ENCODE measurements at places on chromosomes 3 and 15.
A peak's percentile ranks its signal among the peaks of the same experiment; 100 is the strongest.

DNA sequence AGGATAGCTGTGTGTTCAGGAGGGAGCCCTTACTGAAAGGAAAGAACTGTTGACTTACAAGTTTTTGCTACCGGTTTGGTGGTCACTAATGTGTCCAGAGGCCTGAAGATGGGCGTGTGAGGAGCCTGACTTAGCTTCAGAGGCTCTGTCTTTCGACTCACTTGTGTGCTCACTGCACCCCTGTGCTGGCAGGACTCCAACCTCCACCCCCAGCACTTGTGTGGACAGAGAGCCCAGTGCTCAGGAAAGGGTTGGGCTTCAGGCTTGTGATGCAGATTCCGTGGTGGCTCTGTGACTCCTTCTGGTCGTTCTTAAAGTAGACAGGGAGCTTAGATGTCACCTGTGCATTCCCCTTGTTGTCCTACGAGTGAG is 100.9 kb downstream of the PGPEP1L start:
- DNase-seq: no peak

- no peak for DNase-seq
Measured at GRCh38 chr3:128293930-128294329, 140.6 kb downstream of the EEFSEC start.

- DNase-seq: no peak
Measured at GRCh38 chr3:102174312-102174712, 260.5 kb upstream of the ZPLD1 start.

GRCh38 chr3:193872265-193872753 is 263.6 kb upstream of the HES1 start:
- DNase-seq: no peak

DNA sequence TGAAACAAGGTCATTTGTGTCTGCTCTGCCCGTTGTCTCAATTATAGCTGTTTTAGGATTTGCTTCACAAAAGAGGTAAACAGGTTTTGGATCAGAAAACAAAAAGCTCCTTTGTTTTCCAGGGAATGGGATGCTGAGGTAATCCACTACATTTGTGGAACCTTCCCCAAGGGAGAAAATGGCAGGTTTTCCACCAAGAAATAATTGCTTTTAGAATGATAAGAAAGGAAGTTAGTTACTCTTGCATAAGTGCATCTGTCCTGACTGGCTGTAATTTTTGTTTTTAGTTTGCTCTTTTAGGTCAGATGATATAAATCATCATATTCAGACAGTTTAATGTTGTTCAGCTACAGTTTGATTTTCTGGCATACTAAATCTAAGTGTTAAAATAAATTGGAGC is 198.5 kb upstream of the COL8A1 start:
- DNase-seq: no peak

- no peak for DNase-seq
Measured at GRCh38 chr3:39176025-39176714, 16.2 kb downstream of the XIRP1 start.

GRCh38 chr15:74798388-74799254 is 14.0 kb upstream of the LMAN1L start:
- DNase-seq: no peak

DNA sequence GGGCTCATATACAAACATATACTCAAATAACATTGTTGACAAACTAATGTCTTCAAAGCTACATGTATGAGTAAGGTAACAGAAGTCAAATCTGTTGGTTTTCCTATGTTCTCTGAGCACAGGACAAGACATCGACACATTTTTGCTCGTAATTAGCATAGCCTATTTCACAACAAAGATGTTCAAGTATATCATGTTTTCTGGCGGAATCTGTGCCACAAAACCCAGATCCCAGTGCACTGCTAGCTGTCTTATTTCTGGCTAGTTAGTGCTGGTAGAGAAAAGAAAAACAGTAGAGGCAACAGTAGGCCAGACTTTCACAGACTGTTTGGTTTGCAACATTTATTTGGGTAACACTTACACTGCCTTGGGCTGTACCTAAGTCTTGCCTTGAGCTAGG is 51.2 kb downstream of the RUBCN start:
- no peak for DNase-seq

- no peak for DNase-seq
Measured at GRCh38 chr3:71485896-71486295, 97.6 kb downstream of the FOXP1 start.

DNA sequence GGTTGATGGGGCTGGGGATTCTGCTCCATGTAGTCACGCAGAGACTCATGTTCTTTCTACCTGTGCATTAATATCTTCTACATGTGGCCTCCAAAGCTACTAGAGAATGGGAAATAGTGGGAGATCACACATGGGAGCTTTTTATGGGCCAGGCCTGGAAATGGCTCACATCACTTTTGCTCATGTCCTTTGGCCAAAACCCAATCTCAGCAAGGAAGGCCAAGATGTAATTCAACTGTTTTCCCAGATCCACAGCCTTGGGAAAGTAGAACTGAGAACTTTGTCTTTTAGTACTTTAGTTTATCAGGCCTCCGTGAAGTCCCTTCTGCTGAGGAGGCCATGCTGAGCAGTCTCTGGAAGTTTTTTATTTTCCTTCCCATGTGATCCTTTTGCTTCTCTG is 73.2 kb upstream of the SLC4A7 start:
- DNase-seq: no peak

GRCh38 chr15:94057305-94057704 is 174.1 kb upstream of the MCTP2 start:
- no peak for DNase-seq

DNA sequence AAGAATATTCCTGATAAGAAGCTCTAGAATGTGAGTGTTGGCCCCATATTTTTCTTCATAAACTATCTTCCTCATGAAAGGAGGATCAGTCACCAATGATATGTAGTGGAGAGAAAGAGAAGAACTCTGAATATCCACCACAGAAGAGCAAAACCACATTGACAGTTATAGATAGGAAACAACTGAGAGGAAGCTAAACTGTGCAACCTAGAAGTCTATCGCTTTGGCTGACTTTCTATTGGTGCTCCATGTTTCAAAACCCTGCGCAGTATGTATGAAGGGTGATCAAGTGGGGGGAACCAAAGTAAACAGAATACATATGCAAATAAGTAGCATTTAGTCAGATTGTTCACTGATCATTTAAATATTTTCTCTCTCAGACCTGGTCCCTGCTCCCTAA is 41.0 kb upstream of the ZNF280D start:
- no peak for DNase-seq

DNA sequence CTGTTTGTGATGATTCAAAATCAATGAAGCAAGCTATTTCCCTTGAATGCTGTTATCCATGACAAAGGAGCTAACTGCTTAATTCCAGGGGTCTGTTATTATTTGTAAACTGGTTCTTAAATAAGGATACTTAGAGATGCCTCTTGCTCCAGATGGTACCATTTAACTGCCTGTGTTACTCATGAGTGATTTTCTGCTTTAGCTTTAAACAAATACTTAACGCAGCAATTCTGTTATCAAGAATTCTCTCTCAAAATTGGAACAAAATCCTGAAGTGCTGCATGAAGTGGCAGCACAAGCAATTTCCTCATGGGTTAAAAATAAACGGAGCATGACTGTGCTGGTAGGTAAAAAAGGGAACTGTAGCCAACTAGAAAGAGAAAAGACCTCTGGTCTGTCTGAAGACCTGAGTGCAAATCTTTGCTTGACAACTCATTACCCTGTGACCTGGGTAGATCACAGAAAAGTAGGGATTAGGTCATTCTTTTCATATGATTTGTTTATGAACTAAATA is 62.5 kb upstream of the GBE1 start:
- peak; percentile 9 for DNase-seq

GRCh38 chr15:48076454-48076853 is 44.3 kb upstream of the SLC24A5 start:
- no peak for DNase-seq

DNA sequence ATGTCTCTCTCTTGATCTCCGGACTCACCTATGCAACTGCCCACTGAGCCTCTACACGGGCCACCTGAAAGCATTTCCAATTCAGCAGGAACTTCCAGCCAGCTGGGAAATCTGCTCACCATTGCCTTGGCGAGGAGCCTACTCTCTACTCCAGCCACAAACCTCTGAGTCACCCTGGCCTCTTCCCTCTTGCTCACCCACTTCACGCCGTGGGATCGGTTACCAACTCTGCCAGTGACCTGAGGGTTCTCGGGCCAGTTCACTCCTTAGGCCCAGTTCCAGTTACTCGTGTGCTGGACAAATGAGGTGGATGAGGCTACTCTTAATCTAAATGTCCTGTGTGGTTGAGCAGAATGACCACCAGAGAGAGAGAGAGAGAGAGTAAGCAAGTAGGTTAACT is 70.1 kb downstream of the CEMIP start:
- no peak for DNase-seq

DNA sequence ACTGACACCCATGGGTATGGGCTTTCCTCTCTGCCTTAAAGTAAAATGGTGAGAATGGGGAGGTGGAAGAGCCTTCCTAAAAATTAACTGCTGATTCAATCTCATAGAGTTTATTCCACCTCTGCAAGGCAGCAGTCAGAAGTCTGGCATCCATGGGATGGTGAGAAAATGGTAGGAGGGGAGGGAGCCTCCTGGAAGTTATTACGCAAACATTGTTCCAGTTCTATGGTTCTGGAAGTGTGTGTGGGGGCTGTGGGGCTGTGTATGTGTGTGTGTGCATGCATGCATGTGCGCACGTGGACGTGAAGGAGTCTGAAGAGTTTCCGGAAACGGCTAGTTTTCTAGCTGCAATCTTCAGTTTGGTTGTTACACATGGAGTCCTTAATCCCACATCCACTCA is 177.6 kb downstream of the KCNAB1 start:
- DNase-seq: no peak

- DNase-seq: no peak
Measured at GRCh38 chr15:74461847-74462511, 1.0 kb upstream of the UBL7 start.

GRCh38 chr3:183911087-183911486 is 26.4 kb upstream of the PARL start:
- no peak for DNase-seq

- DNase-seq: no peak
Measured at GRCh38 chr3:119723022-119723421, 20.2 kb downstream of the CFAP91 start.

GRCh38 chr3:183123891-183124290 is 24.6 kb upstream of the MCCC1 start:
- no peak for DNase-seq

DNA sequence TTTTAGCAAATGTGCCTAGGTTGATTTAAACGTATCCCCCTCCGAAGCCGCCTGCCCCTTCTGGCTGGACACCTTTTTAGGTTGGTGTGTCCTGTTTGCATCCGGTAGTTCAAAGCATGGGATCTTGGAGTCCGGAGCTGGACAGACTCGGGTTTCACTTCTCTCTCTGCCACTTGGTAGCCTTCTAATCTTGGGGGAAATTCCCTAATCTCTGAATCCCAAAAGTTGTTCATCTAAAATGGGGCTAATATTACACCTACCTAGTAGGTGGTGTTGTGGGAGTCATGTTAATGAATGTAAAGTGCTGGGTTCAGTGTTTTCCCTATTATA is 760 bp downstream of the FANCI start:
- DNase-seq: no peak

DNA sequence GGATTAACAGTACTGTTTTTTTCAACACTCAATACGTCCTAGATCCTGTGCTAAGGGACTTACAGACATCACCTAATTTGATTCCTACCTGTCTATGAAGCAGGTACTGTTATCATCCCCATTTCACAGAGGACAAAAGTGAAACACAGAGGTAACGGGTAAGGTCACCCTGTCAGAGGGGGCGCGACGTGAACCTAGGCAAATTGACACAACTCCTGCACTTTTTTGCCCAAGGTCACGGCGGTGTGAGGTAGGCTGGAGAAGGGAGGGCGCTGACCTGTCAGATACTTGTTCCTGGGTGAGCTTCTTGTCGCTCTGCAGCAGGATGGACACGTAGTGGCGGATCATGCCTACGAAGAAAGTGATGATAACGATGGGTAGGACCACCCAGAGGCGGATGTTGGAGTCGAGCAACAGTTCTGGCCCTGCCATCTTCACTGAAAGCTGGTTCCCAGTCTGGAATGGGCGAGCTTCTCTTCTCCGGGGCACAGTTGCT is 363 bp downstream of the EMC3 start:
- no peak for DNase-seq

- DNase-seq: no peak
Measured at GRCh38 chr15:63107895-63108546, 13.6 kb upstream of the LACTB start.

DNA sequence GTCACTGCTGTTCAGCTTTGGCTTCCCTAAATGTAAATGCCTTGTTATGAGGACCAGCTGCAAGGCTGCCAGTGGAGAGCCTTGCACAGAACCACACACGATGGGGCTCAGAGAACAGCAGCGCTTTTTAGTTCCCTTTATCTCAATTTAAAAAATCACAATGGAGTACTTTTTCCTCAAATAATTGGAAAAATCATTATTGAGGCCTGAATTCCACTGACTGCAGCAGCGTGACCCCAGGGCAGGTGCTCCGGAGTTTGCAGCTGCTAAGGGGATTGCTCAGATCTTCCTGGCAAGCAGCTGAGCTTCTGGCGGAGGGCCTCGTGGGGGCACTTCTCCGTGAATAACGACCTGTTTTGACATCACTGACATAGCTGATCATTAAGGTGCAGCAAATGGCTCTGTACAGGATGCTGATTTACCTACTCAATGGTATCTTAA is 245.6 kb upstream of the TRIM42 start:
- DNase-seq: peak; percentile 87

DNA sequence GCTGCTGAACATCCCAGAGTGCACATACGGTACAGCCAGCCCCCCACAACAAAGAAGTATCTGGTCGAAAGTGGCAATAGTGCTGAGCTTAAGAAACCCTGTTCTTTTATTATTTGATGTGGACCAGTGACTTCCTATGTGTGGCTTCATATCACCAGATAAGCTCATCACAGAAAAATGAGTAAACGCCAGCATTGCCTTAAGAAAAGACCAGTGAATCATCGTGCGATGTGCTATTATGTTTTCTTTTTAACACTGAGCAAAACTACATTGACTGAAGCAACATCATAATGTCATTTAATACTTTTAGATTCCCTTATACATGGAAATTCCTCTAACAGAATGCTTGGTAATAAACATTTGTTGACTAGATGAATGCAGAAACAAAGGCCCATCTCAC is 45.2 kb upstream of the ARRDC4 start:
- DNase-seq: no peak

DNA sequence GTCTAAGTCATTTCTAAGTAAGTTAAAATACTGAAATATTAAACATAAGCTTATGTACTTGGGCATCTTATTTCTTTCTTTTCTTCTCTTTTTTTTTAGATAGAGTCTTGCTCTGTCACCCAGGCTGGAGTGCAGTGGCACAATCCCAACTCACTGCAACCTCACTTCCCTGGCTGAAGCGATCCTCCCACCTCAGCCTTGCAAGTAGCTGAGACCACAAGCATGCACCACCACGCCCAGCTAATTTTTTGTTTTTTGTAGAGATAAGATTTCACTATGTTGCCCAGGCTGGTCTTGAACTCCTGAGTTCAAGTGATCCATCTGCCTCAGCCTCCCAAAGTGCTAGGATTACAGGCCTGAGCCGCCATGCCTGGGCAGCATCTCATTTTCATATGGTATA is 16.0 kb upstream of the ZNF710 start:
- DNase-seq: no peak

GRCh38 chr3:115968871-115969270 is 345.6 kb downstream of the GAP43 start:
- DNase-seq: no peak

GRCh38 chr15:45456212-45457106 is 66.1 kb downstream of the SLC30A4 start:
- no peak for DNase-seq
